ENCODE measurements at places on chromosomes 1 and 21. TPM values are rescaled to one million over a fixed set of nuclear protein-coding genes. Genes with fewer than 3 reads are reported as not detected.
A peak's percentile ranks its signal among the peaks of the same experiment; 100 is the strongest.

DNA sequence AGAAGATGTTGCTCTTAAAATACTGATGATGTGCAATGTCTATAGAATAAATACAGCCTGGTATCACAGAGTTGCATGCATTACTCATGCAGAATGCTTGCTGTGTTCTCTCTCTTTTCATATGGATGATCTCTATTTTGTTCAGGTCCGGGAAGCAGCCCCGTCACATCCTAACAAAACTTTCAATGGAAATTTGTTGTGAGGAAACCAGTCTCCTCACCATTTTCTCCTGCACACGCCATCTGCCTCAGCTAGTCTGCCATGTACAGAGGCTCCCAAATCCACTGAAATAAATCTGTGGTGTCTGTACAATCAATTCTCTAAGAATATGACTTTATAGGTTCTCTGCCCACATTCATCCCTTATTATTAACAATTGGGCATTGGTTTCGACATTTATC, 42.4 kb downstream of the DAB1 start:
- H3K27ac ChIP-seq: no peak overlapping the region
- H3K4me1 ChIP-seq: no peaks in the 10 kb centered on the region
- no peaks in the 10 kb centered on the region for H3K27me3 ChIP-seq
- no peak for DNase-seq
- H3K4me3 ChIP-seq: no peak overlapping the region
- H3K36me3 ChIP-seq: no peaks in the 10 kb centered on the region

DNA sequence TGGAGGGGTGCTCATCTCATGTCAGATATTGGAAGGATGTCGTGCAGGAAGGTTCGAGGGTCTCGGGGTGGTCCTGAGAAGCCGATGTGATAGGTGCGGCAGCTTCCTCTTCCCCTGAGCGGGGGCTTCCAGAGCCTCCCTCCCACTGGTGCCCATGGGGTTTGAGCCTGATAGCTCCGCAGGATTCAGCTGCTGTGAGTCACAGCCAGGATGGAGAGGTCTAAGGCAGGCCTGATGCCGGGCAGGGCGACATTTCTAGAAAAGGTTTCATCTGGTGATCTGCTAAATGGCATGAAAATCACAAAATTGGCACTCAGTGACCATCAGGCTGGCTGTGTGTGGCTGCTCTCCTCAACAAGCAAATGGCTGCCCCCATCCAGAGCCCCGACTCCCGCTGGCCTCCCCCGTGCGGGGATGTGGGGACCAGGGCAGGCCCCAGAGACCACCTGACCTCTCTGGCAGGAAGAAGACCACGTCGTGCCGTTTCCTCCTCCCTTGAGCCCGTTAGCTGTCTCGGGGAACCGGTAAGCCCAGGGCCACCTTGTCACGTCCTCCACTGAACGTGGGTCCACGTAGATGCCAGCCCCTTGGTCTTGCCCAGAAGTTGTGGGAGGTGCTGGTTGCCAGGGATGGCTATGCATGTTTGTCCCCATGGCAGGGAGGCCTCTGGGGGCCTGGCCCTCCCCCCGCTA, 66.1 kb downstream of the SKI start:
- H3K27ac ChIP-seq: no peak overlapping the region
- no peaks in the 10 kb centered on the region for H3K27me3 ChIP-seq

- H3K4me3 ChIP-seq: no peak overlapping the region
- H3K4me1 ChIP-seq: no peaks in the 10 kb centered on the region
- no peaks in the 10 kb centered on the region for H3K27me3 ChIP-seq
These were observed 327.3 kb upstream of the SGIP1 start for GRCh38 chr1:66206563-66207144.

- H3K4me3 ChIP-seq: peak within 1 kb of the TSS; percentile 28
- H3K36me3 ChIP-seq: no peaks in the 10 kb centered on the region
- DNase-seq: no peak
- H3K27me3 ChIP-seq: peaks cover 63% of the 10 kb centered on the region
- peaks cover 16% of the 10 kb centered on the region for H3K4me1 ChIP-seq
These were observed at the start of gene SUSD4 for GRCh38 chr1:223363856-223364684. TSS of gene SUSD4 (minus strand) at chr1:223364176. CDS start at chr1:223363425, 751 bp downstream.

DNA sequence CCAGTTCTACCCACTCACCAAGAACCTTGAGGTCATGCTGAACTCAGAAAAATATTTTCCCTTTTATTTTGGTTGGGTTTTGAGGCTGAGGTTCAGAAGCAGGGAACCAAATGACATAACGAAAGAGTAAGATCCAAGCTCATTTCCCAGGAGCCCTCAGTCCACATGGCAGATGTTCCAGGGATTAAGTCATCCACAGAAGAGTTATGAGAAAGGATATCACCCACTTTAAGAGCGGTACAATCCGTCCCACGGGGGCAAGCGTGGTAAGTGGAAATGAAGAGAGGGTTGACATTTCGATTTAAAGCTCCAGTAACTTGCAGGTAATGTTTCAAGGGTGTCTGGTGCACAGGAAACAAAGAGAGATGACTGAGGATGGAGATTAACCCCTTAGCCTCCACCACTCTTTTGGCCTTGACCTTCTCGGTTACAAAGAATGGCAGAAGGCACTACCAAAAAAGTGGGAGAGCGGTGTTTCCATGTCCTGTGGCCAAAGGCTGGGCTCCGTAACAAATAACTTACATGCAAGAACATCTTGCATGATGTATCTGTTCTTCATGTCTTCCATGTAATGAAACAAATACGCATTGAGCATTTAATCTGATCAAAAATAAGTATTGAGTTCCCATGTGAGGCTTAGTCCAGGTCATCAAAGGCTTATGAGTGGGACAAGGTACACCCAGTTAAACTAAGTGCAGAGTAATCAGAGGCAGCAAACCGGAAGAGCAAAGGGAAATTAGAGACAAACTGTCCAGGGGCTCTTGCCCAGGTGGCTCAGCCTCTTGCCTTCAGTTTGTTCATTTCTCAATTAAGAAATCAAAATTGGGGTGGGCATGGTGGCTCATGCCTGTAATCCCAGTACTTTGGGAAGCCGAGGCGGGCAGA, 241.4 kb downstream of the TOMM20 start:
- no peaks in the 10 kb centered on the region for H3K27me3 ChIP-seq
- no peaks in the 10 kb centered on the region for H3K36me3 ChIP-seq
- no peak for DNase-seq
- no peak overlapping the region for H3K27ac ChIP-seq
- H3K4me1 ChIP-seq: no peaks in the 10 kb centered on the region

- no peak overlapping the region for H3K27ac ChIP-seq
- DNase-seq: no peak
- H3K27me3 ChIP-seq: no peaks in the 10 kb centered on the region
- no peaks in the 10 kb centered on the region for H3K36me3 ChIP-seq
- no peak overlapping the region for H3K4me3 ChIP-seq
These were observed 434.3 kb downstream of the GPATCH2 start for GRCh38 chr1:217196616-217197015.

Gene NGF
- total RNA-seq: 1.3 TPM

Data from SJSA1 (cell line).